Activated CD8-positive, alpha-beta T cell treated with anti-CD3 and anti-CD28 coated beads, Interleukin-2, amount 10 ng/mL, durations not matched to agents 7 days and 5 days (primary cell): ENCODE measurements at places on chromosomes 4 and X. TPM values are rescaled to one million over a fixed set of nuclear protein-coding genes. Genes with fewer than 3 reads are reported as not detected.

DNA sequence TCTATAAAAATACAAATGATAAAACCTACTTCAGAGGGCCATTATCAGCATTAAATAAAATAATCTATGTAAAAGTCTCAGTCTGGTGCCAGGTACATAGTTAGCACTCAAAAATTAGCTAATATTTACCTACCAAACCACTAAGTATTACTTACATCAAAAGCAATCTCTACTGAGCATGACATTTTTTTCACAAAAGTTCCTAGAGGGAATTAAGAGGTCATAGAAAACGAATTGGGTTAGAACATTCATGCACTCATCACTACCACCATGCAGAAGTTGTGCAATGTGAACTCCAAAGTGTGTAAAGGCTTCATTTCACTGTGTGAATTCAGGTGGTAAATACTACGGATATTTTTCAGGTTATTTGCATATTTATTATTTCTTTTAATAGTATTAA lies 209.5 kb upstream of the FGF13 start:
- no peaks in the 10 kb centered on the region for H3K36me3 ChIP-seq
- DNase-seq = no peak
- no peak overlapping the region for H3K4me3 ChIP-seq
- no peaks in the 10 kb centered on the region for H3K27me3 ChIP-seq
- no peaks in the 10 kb centered on the region for H3K4me1 ChIP-seq

DNA sequence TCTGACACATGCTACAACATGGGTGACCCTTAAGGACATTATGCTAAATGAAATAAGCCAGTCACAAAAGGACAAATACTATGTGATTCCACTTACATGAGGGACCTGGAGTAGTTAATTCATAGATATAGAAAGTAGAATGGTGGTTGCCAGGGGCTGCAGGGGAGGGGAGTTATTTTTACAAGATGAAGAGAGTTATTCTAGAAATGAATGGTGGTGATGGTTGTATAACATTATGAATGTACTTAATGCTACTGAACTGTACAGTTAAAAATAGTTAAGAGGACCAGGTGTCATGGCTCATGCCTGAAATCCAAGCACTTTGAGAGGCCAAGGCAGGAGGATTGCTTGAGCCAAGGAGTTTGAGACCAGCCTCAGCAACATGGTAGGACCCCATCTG lies 59.5 kb upstream of the MSANTD1 start:
- peaks cover 28% of the 10 kb centered on the region for H3K4me1 ChIP-seq
- H3K4me3 ChIP-seq = no peak overlapping the region
- H3K36me3 ChIP-seq = peaks cover 36% of the 10 kb centered on the region

GRCh38 chr4:336099-336892 lies 1.3 kb upstream of the ZNF141 start:
- H3K27me3 ChIP-seq = peaks cover 2% of the 10 kb centered on the region
- peaks cover 43% of the 10 kb centered on the region for H3K36me3 ChIP-seq
- peak overlapping the region; percentile 75 for H3K27ac ChIP-seq
- DNase-seq = no peak
- H3K4me3 ChIP-seq = peak overlapping the region; percentile 59

GRCh38 chrX:56812515-56813105 lies 83.6 kb downstream of the NBDY start:
- H3K27ac ChIP-seq = peak overlapping the region; percentile 98
- H3K36me3 ChIP-seq = peaks cover 14% of the 10 kb centered on the region
- H3K4me3 ChIP-seq = peak overlapping the region; percentile 75

DNA sequence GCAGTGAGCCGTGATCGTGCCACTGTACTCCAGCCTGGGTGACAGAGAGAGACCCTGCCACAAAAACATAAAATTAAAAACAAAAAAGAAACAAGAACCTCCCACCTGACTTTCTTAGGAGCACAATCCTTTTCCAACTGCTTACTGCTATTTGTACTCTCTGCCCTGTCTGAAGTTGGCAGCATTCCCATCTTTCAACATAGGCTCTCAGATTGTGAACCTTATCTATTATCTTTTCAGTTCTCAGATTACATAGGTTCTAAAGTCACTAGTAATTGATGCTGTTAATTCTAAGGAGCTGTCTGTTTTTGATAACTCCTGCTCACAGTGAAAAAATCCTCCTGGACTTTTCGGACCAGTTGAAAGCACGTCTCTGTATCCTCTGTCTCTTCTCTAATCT lies 812.2 kb upstream of the CT83 start:
- no peak for DNase-seq
- H3K4me1 ChIP-seq = no peaks in the 10 kb centered on the region
- no peak overlapping the region for H3K4me3 ChIP-seq
- H3K27ac ChIP-seq = no peak overlapping the region

GRCh38 chr4:25861280-25861950 lies 1.4 kb downstream of the SEL1L3 start:
- H3K27me3 ChIP-seq = no peaks in the 10 kb centered on the region
- no peak for DNase-seq

DNA sequence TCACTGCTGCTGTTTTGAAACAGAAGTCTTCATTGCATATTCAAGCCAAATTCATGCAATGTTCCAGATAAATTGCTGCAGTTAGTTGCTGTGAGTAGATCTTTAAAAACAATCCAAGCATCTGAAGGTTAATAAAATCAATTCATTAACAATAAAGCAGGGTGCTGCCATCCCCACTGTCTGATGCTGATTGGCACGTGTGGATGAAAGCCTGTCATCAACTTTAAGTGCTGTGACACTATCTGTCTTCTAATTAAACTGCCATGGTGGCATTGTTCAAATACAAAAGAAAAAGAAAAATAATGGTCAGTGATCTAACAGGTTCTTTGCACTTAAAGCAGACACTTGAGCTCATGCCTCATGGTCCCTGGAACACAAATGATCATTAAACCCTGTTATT lies 63.0 kb upstream of the MND1 start:
- no peak overlapping the region for H3K4me3 ChIP-seq
- H3K27me3 ChIP-seq = peaks cover 3% of the 10 kb centered on the region
- peaks cover 5% of the 10 kb centered on the region for H3K4me1 ChIP-seq
- H3K27ac ChIP-seq = no peak overlapping the region
- no peak for DNase-seq

DNA sequence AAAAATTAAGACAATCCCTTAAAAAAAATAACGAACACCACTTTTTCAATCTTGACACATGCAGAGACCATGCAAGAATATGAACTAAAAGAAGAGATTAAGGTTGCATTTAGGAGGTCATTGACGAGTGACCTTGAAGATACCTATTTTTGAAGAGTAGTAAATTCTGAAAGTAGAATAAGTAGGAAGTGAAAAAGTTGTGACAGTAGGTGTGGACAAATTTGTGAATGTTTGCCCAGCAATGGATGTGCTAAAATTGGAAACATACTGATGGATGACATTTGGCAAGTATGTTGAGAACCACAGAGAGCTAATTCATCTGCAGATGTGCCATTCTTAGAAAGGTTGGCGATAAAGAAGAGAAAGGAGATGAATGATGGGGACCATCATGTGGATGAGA lies 213.7 kb upstream of the VCX3A start:
- H3K27ac ChIP-seq = no peak overlapping the region
- no peaks in the 10 kb centered on the region for H3K36me3 ChIP-seq
- H3K4me3 ChIP-seq = no peak overlapping the region
- no peak for DNase-seq
- H3K27me3 ChIP-seq = no peaks in the 10 kb centered on the region

DNA sequence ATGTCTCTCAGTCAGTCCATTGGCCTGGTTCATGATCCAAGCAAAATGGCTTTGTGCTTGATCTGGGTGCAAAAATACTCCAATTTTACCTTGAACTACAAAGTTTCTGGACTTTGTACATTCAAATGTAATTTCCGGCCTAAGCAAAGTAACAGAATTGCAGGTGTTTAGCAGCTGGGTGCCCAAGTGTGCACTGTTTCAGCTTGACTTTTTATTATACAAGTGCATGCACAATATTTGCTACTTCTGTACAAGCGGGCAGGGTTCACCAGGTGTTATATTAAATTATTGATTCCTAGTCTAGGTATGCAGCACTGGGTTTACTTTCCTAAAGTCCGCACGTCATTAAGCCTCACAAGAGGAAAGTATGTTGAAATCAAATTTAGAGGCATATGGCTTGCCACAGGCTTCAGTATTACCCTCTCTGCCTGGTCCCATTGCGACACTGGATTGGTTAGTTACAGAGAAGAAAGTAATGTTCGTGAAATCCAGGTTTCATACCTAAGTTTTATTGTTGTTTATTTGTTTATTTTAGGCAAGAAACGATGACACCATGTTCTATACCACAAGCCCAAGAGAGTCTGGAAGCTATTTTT lies 376.9 kb upstream of the CTSO start:
- no peak for DNase-seq
- no peaks in the 10 kb centered on the region for H3K36me3 ChIP-seq
- no peak overlapping the region for H3K27ac ChIP-seq
- H3K4me1 ChIP-seq = no peaks in the 10 kb centered on the region
- H3K4me3 ChIP-seq = no peak overlapping the region

- no peaks in the 10 kb centered on the region for H3K36me3 ChIP-seq
- H3K4me3 ChIP-seq = no peak overlapping the region
- DNase-seq = no peak
- H3K4me1 ChIP-seq = no peaks in the 10 kb centered on the region
- H3K27ac ChIP-seq = no peak overlapping the region
These were observed 663.2 kb upstream of the INTU start for GRCh38 chr4:126969360-126970235.

Gene FAM120C
- total RNA-seq = 10.3 TPM
